ENCODE measurements at places on chromosomes 3 and 15. TPM values are rescaled to one million over a fixed set of nuclear protein-coding genes. Genes with fewer than 3 reads are reported as not detected.

DNA sequence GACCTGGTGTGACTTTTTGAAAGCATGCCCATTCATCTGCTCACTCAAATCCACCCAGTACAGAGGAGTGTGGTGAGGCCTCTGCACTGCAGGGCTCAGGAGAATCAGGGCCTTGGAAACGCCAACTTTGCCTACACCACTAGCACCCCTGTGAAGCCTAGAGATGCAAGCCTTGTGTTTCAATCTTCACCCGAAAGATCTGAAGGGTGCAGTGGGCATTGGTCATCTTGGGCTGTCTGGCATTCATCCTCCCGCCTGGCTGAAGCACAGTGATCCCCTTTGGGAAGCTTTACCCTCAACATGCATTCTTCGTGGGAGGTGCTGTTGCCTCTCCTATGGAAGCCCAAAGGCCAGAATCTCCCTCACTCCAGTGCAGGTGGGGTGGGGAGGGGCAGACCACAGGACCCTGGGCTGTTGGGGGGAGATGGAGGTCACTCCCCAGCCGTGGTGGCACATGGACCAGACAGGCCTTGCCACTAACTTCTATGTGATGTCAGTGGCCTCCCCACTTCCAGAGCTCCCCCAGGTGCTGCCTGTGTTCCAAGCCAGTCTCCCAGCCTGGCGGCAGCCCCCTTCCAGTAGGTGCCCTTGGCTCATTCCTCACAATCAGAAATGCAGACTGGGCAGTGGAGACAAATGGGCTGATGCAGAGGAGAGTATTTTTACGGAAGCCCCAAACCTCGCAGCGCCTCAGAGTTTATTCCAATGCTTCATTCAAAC is 92.5 kb downstream of the ADAMTS17 start:
- DNase-seq, result no peak

GRCh38 chr15:58065445-58066041 is at the start of gene ALDH1A2:
TSS of gene ALDH1A2 (minus strand) at chr15:58065711. CDS start at chr15:58065650, 61 bp downstream.
- DNase-seq, result peak; percentile 8

Gene DPPA2
- total RNA-seq, result not detected

GRCh38 chr3:44661189-44661588 is 12.7 kb downstream of the ZNF35 start:
- DNase-seq, result no peak

Gene MESP2
- total RNA-seq, result not detected

Data from transverse colon (tissue), 4 donors.